ENCODE measurements at places on chromosomes 7 and 10.

DNA sequence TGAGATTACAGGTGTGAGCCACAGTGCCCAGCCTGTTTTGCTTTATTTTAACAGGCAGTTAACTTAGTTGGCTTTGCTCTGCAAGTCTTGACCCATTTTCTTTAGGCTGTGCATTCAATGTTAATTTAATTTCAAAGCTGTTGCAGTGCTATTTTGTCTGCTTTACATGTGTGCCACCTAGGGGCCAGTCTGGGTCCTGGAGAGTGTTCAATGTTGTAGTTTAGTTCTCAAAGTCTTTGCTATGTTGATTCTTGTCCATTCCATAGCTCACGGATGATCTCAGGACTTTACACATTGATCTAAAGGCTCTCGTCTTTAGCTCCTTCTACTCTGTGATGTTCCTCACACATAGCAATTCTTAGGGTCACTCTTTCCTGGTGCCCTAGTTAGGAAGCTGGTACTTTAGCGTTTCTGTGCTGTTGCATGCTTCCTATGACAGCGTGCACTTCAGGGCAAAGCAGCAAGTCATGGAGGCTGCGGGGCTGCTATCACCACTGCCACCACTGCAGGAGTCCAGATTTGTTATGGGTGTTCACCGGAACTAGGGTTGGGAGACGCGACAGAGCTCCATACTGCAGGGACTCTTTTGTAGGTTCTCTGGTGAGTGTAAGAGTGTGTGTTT, 16.4 kb upstream of the ABCA13 start:
- no peak for DNase-seq

DNA sequence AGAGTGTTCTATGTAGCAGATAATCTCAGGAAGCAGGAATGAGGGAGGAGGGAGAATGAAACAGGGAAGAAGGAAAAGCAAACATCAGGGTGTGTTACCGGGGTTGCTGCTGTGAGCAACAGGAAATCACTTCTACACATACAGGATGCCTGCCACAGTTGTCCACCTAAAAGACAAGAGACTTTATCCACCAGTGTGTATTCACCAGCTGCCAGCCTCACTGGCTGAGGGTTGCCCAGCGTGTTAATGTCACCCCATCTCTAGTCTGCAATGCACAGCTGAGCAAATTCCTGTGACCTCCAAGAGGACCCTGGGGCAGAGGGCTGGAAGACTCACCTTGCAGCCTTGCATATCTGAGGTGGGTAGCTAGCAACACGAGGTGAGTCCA, 183.7 kb downstream of the GPAM start:
- no peak for DNase-seq

- DNase-seq: no peak
Observed at GRCh38 chr10:129500617-129501339, 33.7 kb downstream of the MGMT start.

DNA sequence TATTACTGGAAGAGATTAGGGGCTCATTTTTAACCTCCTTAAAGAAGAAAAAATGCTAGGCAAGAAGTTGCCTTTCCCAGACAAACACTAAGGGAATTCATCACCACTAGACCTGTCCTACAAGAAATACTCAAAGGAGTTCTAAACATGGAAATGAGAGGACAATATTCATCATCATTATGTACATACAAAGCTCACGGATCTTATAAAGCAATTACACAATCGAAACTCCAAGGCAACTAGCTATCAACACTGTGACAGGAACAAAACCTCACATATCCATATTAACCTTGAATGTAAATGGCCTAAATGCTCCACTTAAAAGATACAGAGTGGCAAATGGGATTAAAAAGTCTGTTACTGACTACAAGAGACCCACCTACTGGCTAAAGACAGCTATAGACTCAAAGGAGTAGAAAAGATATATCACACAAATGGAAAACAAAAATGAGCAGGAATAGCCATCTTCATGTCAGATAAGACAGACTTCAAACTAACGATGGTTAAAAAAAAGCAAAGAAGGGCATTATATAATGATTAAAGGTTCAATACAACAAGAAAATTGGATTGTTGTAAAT, 246.6 kb downstream of the ADRA2A start:
- no peak for DNase-seq

GRCh38 chr7:121204537-121204936, 124.3 kb upstream of the WNT16 start:
- no peak for DNase-seq

GRCh38 chr7:124801330-124801895, 35.8 kb upstream of the GPR37 start:
- DNase-seq: no peak

- DNase-seq: no peak
Observed at GRCh38 chr10:68727146-68727545, 6.1 kb downstream of the CCAR1 start.

- DNase-seq: no peak
Observed at GRCh38 chr10:44427479-44427878, 42.6 kb upstream of the CXCL12 start.

GRCh38 chr7:1400371-1400770, 58.9 kb downstream of the MICALL2 start:
- no peak for DNase-seq

DNA sequence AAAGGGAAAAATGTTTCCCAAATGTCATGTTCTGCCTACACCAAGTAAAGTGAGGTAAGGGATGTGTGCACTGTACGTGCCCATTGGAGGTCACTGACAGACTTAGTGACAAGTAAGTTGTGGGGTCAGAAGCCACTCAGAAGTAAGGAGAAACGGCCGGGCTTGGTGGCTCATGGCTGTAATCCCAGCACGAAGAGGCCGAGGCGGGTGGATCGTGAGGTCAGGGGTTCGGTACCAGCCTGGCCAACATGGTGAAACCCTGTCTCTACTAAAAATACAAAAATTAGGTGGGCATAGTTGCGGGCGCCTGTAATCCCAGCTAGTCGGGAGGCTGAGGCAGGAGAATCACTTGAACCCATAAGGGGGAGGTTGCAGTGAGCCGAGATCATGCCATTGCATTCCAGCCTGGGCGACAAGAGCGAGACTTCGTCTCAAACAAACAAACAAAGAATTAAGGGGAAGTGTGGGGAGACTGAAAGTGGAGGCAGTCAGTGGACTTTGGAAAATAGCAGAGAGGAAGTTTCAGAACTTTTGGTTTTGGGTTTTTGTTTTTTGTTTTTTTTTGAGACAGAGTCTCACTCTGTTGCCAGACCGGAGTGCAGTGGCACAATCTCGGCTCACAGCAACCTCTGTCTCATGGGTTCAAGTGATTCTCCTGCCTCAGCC, 114.8 kb downstream of the WDFY4 start:
- DNase-seq: no peak

DNA sequence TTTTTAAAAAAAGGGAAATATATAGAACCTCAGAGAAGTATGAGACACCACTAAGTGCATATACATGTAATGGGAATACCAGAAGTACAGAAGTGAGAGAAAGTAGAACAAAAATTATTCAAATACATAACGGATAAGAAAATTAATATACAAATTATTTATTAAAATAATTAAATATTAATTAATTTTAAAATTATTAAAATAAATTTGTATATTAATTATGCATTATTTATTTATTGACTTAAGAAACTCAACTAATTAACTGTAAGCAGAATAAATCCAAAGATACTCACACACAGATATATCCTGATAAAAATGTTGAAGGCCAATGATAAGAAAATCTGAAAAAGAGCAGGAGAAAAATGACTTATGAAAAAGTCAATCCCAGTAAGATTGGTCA, 1333.5 kb upstream of the CELF2 start:
- DNase-seq: no peak

GRCh38 chr10:76021398-76021797, 590.0 kb downstream of the LRMDA start:
- DNase-seq: no peak

DNA sequence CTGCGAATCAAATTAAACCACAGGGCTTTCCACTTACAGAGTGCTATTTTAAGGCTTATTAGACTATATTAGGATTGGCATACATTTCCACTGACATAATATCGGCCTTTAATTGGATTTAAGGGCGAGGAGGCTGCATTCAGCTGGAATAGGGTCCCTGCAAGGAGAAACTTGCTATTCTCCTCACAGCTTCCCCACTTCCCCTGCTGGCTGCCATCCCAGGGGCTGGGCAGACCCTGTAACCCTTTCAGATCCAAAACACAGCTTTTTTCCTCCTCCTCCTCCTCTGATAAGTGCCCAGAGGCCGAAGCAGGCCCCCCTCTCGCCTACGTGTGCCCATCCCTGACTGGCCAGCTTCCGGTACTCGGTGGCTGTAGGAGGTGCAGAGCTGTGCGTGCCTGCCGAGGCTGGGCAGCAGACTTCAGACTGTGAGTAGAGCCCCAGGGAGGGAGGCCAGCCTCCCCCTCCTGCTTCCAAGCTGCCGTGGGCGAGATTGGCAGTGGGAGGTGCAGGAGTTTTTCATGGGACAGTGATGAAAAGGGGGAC, 224.2 kb downstream of the PLXNA4 start:
- no peak for DNase-seq

DNA sequence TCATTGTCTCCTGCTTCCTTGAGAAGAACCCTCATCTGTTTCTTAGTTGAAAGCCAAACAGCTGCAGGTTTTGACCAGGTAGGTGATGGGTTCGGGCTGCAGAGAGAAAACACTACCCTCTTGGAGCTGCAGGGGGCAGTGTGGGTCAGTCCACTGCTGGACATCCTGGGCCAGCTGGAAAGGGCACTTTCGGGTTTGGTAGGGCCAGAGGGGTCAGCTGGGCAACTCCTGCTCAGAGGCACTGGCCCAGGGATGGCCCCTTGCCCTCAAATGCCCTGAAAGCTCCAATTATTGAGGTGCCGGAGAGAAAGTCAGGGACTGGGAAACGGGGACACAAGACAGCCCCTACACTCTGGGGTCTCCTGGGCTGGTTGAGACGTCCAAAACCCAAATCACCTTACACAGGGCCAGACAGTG, 90.7 kb downstream of the MKI67 start:
- peak; percentile 21 for DNase-seq

DNA sequence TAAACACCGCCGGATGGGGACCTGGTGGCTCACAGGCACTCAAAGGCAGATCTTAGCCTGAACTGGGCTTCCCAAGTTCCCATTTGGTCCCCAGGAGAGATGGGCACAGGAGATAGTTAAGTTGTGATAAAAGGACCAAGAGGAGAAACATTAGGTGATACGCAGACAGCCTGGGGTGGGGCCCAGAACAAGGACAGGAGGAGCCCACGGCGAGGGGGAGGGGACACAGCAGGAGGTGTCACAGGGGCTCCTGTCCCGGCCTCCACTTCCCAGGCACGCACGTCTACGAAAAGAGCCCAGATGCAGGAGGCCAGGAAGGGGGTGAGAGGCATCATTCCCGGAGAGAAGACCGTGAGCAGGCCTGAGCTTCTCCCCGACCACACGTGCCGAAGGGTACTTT, 16.3 kb upstream of the DNAAF5 start:
- DNase-seq: no peak

- no peak for DNase-seq
Observed at GRCh38 chr7:116588225-116588624, 63.4 kb downstream of the CAV1 start.

DNA sequence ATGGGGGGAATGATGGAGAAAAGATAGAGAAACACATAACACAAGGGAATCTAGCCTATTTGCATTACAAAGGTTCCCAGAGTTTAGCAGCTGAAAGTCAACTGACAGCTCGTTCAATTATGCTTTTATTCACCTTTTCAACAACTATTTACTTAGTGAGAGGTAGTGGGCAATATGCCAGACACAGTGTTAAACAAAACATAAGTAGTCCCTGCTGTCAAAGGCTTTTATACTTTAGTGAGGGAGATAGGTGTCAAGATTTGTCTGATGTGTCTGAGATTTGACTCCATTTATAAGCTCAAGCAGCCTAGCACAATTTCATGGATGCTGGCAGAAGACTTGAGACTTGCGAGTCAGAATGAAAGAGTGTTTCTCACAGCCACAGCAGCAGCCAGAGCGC, 549.0 kb upstream of the VSTM2A start:
- DNase-seq: no peak

GRCh38 chr10:31604096-31604495, 285.1 kb downstream of the ZEB1 start:
- DNase-seq: no peak

DNA sequence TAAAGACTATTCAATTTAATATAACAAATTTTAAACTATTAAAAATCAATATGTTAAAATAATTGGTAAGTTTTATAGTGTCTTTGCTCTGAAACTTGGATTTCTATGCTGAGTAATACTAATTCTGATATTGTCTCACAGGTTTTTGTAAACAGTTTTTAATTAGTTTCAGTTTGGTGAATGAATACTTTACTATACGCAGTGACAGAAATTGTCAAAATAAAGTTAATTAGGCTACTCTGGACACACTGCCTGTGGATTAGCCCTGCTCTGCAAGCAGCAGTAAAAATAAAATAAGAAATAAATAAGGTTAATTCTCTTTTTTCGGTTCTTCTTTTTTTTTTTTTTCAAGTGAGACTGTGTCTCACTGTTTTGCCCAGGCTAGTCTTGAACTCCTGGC, 105.3 kb downstream of the ANKRD61 start:
- DNase-seq: no peak

DNA sequence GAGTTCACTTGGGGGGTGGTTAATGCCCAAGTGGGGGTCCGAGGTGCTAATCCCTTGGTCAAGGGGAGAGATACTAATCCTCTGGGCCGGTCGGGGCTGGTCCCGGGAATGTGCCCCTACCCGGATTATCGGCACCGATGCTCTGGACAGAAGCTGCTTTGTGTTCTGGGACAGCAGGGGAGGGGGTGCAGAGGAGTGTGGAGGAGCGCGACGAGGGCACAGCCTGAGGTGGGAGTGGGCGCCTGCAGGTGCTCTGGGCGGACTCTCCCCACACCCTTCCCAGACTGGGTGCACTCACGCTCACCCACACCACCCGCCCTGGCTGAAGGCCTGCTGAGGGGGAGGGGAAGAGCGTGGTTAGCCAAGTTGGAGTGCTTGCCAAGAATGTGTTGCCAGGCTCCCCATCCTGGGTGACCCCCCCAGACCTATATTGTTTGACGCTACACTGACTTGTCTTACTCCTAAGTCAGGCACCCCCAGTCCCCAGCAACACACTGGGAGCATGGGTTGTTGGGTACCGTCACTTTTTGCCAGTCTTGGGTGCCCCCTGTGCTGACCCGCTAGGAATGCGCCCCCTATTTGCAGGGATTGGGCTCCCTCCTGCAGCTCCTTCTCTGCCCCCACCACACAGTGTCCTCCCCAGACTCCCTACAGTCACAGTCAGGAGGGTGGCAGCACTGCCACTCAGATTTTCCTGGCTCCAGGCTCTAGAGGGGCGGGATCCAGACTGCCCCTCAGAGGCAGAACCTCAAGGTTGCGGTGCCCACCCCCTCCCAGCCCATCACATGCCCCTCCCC, 1.2 kb downstream of the SLC4A2 start:
- DNase-seq: no peak

GRCh38 chr7:139482662-139483466, 609 bp downstream of the KLRG2 start:
- no peak for DNase-seq
